Stimulated activated CD4-positive, alpha-beta T cell treated with anti-CD3 and anti-CD28 coated beads, Interleukin-15, amount 100 ng/mL, for 48 hours (primary cell): ENCODE measurements at places on chromosomes 3 and 15.
A peak's percentile ranks its signal among the peaks of the same experiment; 100 is the strongest.

GRCh38 chr3:15496341-15496664, 25.2 kb downstream of the COLQ start:
- DNase-seq = no peak

- no peak for DNase-seq
Observed at GRCh38 chr15:41941644-41942415, 30.5 kb downstream of the EHD4 start.

- no peak for DNase-seq
Observed at GRCh38 chr3:160477750-160478149, 28.2 kb upstream of the TRIM59 start.

DNA sequence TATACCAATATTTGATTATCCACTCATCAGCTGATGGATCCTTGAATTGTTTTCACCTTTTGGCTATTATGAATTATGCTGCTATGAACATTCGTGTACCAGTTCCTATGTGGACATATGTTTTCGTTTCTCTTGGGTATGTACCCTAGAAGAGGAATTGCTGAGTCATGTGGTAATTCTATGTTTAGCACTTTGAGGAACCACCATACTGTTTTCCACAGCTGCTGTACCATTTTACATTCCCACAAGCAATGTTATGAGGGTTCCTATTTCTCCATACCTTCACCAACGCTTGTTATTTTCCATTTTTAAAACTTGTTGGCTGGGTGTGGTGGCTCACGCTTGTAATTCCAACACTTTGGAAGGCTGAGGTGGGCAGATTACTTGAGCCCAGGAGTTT, 62.9 kb downstream of the RPLP1 start:
- no peak for DNase-seq

DNA sequence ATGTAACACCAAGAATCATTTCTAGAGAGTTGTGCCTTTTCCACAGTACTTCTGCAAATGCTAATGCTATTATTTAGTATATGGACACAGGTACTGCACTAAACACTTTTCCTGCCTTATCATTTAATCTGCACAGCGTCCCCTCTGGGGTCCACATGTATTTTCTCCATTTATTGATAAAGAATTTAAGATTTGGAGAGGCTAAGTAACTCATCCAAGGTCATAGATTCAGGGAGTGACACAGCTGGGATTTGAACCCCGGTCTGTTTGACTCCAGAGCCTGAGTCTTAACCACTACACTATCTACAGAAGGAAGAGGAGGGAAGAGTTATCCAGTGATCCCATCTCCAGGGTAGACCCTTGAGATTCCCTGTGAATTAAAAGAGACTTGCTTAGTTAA, 24.9 kb upstream of the TPRG1 start:
- no peak for DNase-seq

DNA sequence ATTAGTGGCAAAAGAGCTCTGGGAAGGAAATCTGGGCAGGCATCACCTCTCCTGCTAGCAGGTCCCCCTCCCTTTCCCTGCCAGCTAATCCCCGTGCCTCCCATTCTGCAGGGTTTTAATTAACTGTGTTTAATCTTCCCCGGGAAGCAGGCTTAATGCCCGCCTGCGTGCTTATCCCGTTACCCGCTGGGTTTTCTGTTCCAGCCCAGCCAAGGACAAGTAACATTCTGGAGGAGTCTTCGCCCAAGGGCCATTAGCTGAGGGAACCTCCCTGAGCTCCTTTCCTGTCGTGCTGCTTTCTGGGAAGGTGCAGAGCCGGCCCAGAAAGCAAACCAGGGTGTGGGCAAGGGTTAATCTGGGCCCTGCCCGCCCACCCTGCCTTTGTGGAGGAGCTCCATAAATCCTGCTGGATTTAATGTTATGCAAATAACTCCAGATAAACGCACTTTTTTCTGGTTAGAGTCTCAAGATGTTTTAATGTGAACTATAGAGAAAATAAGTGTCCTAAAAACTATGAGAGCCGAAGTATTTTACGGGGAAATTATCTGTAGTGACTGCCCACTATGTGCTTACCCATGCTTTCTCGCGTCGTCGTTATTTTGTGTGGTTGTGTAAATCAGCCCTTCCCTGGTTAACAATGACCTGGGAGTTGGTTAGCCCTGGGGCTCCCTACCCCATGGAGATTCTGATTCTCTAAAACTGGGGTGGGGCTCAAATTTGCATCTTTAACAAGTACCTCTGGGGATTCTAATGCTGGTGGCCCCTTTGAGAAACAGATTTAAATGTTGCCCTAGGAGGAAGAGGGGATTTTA, 25.9 kb downstream of the TRIM71 start:
- no peak for DNase-seq

DNA sequence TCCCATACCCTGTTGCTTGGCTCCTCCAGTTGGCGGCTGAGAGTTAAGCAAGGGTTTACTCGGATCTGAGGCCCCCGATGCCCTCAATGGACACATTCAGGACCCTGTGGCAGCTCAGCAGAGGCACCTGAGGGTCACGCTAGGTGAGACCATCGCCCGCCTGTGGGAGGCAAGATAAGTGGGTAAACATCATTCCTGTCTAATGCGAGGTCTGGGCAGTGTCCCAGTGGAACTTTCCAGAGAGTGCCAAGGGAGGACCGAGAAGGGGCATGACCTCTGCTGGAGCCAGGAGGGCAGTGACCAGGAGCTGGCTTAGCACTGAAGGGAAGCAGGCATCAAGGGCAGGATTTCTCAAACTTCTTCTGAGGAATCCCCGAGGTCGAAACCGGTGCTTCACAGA, 65.4 kb upstream of the SEC61A1 start:
- DNase-seq = no peak

DNA sequence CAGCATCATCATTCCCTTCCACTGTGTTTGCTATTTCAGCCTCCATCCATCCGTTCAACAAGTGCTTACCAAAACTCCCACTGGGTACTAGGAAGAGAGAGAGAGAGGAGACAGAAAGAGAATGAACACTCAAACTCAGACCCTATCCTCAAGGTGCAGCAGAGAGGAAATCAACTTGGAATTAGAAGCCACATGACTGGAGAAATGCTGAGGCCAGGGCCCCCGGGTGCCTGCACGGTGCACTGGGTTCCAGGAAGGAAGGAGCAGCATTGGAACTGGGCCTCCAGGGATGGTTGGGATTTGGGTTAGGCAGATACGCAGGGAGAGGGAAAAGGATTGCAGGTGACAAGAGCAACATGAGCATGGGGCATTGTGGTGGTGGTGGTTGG, 30.0 kb downstream of the CORO2B start:
- no peak for DNase-seq

- DNase-seq = no peak
Observed at GRCh38 chr3:96836153-96836915, 21.9 kb downstream of the EPHA6 start.

DNA sequence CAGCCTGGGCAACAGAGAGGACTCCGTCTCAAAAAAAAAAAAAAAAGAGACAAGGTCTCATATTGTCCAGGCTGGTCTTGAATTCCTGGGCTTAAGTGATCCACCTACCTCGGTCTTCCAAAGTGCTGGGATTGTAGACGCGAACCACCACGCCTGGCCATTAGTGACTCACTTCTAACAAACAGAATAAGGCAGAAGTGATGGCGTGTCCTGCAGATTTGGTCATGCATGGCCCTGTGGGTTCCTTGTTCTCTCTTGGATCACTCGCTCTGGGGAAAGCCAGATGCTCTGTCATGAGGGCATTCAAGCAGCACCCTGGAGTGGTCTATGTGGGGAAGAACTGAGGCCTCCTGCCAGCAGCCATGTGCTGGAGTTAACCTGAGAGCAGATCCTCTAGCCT, 27.4 kb upstream of the TJP1 start:
- no peak for DNase-seq

- no peak for DNase-seq
Observed at GRCh38 chr3:20511863-20512505, 326.0 kb upstream of the SGO1 start.

- DNase-seq = no peak
Observed at GRCh38 chr3:87121856-87122255, 105.3 kb upstream of the CHMP2B start.

- no peak for DNase-seq
Observed at GRCh38 chr3:5197022-5197421, 9.5 kb downstream of the EDEM1 start.

DNA sequence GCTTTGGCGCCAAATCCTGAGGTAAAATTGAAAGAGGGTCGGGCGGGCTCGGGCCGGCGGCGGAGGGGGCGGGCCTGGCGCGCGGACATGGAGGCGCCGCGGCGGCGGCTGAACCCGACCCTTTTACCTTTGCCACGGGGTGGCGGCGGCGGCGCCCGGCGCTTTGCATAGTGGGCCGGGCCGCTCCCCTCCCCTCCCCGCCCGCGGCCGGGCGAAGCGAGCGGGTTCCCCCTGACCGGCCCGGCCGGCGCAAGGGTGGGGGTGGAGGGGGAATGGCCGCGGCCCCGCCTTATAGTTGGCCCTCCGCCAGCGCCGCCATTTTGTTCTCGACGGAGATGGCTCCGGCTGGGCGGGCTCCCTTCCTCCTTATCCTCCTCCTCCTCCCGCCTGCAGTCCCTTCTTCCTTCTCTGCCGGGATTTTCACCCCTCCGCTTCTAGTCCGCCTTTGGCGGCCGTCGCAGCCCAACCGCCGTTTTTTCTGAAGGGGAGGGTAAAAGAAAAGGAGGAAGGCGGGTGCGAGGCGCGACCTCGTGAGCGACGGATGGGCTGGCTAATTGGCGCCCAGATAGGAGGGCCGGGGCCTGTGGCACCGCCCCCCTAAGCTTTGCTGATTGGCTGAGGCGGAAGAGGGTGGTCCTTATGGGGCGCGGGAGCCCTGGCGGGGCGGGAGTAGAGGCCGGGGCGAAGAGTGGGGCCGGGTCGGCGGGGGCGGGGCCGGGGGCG, 664 bp downstream of the NR2C2 start:
- peak; percentile 90 for DNase-seq
